ENCODE measurements at places on chromosomes 7 and 10.

DNA sequence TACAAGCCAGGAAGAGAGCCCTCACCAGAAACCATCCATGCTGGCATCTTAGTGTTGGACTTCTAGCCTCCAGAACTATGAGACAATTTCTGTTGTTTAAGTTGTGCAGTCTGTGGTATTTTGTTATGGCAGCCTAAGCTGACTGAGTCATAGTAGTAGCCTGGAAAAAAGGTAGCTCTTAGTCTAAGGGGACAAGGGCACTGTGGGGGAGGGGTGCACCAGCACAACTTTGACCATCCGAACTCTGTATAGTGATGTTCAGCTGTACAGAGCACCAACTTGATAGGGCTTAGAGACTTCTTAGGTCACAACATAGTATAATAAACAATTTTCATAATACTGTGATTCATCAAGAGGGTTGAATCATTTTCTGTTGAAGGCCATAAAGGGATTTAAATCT is 14.3 kb downstream of the EIF4EBP2 start:
- DNase-seq = no peak

- no peak for DNase-seq
Observed at GRCh38 chr7:37287131-37287855, 161.4 kb downstream of the ELMO1 start.

DNA sequence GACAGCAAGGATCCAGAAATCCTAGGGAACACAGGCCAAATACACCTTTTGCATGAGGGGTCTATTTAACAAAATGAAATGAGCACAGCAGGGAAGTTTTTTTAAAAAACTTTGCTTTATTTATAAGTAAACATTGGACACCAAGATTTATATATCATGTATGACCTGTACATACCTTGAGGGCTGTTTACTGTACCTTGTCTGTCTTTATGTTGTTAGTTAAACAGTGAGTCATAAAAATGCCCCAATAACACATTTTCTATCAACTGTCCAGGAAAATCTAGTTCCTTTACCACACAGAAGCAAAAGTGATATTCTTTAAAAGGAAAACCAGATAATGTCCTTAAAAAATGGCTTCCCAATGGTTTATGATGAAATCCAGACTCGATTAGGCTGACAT is 45.1 kb upstream of the AGR3 start:
- DNase-seq = no peak

GRCh38 chr10:49005270-49005669 is 65.6 kb upstream of the LRRC18 start:
- DNase-seq = no peak

GRCh38 chr10:100735337-100736143 is 9.8 kb upstream of the PAX2 start:
- DNase-seq = no peak

- DNase-seq = no peak
Observed at GRCh38 chr7:111919631-111920179, 286.5 kb downstream of the DOCK4 start.

GRCh38 chr10:71569775-71570588 is 149.6 kb downstream of the C10orf105 start:
- DNase-seq = peak; percentile 48

GRCh38 chr7:16514271-16514670 is 12.4 kb upstream of the LRRC72 start:
- no peak for DNase-seq

GRCh38 chr10:79905322-79906314 is 43.3 kb downstream of the SFTPD start:
- DNase-seq = no peak

- no peak for DNase-seq
Observed at GRCh38 chr7:98868450-98868849, 1.4 kb downstream of the TMEM130 start.

- DNase-seq = no peak
Observed at GRCh38 chr10:48462482-48463020, 142.3 kb downstream of the ARHGAP22 start.

GRCh38 chr10:119872610-119872859 is at the start of gene MCMBP:
Gene MCMBP, minus strand, starts transcription at chr10:119872843. Its CDS starts 259 bp downstream, at chr10:119872584.
- no peak for DNase-seq

- no peak for DNase-seq
Observed at GRCh38 chr7:40402661-40403060, 267.9 kb downstream of the SUGCT start.

GRCh38 chr7:132095111-132095765 is 481.0 kb downstream of the PLXNA4 start:
- DNase-seq = no peak

DNA sequence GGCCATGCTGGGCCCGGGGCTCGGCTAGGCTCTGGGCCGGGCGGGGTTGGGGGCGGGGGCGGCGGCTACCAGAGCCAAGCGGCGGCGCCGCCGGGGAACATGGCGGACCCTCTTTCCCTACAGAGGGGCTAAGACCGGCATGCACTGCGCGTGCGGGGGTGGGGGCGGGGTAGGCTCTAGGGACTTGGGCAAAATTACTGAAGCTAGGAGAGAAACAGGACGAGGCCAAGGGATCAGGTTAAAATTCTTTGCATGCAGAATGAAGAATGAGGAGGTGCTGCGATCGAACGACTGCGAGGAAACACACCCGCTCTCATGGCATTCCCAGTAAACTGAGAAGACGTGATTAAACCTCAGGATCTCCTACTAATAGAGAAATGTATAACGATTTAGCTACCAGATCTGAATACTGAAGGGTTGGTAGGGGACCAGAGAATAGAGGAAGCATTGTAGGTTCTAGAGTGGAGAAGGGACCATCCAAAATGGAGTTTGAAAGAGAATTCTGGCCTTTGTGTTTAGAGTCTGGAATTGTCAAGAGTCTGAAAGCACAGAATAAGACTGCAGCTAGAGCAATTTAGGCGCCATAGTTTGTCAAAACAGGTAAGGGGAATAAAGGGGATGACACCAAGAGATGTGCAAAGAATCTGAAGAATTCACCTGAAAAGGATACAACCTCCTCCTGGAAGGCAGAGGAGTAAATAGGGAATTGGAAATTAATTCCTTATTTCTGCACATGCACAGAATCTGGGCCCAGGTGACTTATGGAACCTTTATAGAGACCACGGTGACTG is at the start of gene PPP3CB:
Gene PPP3CB (minus strand): TSS at position 141 of the 791 bp plus-strand sequence. CDS start 135 bp downstream, at position 6.
- DNase-seq = peak; percentile 91

DNA sequence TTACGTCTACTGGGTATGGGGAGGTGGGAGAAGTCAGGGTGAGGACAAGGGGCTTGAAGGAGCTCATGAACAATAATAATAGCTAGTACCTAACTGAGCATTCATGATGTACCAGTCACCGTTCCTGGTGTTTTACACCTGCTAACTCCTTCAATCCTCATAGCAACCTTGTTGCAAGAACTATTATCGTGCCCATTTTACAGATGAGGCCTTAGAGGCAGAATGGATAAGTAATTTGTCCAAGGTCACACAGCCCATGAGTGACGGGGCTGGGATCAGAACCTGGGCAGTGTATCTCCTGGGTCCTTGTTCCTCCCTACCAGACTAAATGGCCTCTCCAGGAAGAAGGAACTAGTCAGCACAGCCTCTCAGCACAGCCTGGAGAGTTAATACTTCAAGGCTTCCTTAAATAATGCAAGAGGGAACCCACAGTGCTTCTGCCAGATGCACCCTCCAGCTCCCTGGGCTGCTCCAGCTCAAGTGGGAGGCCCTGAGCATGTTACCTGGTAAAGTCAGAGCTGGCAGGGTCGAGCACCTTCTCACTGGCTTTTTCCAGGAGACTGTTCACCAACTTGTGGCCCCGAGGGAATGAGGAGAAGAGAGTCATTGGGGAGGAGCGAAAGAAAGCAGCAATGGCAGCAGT is 28.8 kb downstream of the RRP12 start:
- DNase-seq = no peak

GRCh38 chr7:138023618-138024342 is 21.9 kb upstream of the CREB3L2 start:
- DNase-seq = no peak

Data from nucleus accumbens (tissue), 56 donors.